ENCODE measurements at places on chromosomes 7 and 10.

GRCh38 chr10:75954486-75954885 is 523.1 kb downstream of the LRMDA start:
- DNase-seq: no peak

DNA sequence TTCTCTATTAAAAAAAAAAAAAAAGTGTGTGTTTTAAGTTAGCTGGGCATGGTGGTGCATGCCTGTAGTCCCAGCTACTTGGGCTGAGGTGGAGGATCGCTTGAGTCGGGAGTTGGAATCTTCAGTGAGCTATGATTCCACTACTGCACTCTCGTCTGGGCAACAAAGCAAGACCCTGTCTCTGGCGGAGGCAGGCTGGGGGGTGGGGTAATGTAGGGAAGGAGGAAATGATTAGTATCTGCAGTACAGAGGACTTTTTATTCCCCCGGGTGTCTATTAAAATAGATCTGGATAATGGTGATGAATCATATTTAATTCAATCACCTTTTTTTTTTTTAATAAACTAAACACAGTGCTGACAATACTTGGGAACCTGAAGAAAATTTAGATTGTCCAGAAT is 6.5 kb downstream of the CBX3 start:
- no peak for DNase-seq

GRCh38 chr7:130865408-130866236 is 131.6 kb upstream of the KLF14 start:
- DNase-seq: no peak

- DNase-seq: no peak
Observed at GRCh38 chr7:70634071-70634470, 497.9 kb upstream of the GALNT17 start.

GRCh38 chr10:71532878-71533277 is 136.2 kb downstream of the CDH23 start:
- DNase-seq: no peak

DNA sequence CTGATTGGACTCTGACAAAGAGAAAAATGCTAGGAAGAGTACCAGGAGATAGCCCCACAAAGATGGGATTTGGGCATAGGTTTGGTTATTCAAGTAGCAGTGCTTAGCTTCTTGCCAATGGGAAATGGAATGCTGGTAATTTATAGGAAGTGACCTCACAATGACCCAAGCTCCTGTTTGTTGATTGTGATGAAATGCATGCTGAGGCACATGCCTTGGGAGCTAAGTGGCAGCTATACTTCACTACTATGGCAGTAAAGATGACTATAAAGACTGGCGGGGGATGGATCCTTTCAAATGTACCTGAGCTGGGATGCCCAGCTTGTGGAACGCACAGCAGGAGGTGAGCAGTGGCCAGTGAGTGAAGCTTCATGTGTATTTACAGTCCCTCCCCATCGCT is 153.8 kb downstream of the ZNF22 start:
- no peak for DNase-seq

DNA sequence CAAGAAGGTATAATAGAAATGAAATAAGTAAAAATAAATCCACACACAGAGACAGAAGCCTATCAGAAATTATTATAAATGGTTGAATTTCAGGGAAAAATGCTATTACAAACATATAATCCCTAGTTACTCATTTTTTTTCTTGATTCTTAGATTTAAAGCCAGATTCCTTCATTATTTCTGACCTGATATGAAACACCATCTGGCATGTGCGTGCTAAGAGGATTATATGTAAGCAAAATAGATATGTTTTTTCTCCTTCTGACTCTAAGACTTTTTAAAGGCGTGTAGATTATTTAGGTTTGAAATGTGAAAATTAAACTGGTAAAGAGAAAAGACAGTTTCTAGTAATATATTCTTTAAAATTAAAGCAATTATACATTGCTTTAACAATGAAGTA is 236.7 kb upstream of the ETV1 start:
- DNase-seq: no peak

DNA sequence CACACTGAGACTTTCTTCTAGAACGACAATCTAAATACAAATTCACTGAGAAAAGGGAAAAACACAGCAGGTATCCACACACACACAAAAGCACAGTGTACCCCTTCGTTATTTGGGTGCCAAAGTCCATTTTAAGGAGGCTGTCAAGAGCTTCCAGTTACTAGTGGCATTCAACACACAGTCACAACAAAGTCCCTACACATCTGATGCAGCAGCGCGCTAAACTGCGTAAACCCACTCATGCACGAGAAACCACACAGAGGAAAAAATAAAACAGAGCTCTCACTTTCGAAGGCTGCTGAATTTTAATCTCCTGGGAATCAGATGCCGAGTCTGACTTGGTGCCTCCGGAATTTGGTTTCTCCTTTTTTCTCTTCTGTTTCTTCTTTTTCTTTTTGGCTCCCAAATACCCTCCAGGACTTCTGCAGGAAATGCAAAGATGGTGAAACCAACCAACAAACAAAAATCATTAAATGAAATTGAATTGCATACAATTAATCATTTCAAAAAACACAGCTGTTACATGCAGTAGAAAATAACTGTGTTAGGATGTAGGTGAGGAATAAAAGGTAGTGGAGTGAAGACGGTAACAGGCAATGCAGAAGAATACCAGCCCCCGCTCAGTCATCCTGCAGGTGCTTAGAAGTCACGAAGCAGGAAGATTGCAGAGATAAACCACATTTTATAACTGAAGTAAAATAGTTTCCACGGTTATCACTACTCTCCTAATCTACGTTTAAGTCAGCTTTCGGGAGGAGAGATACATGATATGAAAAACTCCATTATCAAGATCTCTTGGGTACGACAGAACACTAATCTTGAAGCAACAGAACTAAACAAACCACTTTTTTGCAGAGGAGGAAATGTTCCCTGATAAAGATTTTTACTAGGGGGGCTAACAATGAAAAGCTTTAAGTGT is 27.1 kb downstream of the NMT2 start:
- DNase-seq: no peak

DNA sequence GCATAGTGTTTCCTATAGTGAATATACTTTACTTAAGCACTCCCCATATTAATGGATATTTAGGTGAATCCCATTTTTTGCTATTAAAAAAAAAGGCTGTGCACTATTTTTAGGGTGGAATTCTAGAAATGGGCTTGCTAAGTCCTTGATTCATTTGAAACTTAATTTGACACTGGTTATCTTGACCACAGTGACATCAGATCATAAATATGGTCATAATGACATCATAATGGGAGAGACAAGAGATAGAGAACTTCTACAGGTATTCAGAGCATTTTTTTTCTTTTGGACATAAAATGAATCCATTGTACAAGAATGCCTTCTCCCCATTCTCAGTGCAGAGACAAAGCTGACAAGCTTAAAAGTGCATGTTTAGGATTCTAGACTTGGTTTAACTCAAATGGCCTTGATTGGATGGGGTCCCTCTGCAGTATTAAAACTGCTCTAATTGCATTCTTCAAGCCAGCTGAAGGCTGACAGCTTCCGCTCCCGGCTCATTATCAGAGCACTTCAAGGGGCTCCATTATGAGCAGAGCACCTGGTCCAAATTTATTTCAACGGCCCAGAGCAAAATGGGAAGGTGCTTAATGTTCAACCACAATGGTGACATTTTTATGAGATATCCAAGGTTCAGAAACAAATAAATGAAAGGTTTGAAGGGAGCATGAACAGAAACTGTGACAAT is 104.8 kb downstream of the JAZF1 start:
- no peak for DNase-seq

DNA sequence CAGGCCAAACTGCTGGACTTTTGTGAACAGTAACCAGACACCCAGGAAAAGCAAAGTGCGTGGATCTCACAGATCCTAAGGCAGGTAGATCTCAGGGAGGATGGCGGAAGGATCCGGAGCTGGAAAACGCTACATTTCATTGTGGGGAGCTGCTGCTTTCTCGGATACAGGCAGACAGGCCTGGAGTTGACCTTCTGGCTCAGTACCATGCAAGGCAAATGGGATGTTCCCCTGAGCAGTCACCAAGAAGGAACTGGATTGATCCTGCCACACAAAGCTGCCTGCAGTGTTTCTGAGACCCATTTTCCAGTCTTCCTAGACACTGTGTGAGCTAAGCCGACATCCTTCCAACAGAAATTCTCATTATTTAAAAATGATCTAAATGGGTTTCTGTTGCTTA is 65.5 kb downstream of the ZRANB1 start:
- no peak for DNase-seq

GRCh38 chr7:142024547-142024946 is 28.9 kb downstream of the MGAM start:
- DNase-seq: no peak

- DNase-seq: no peak
Observed at GRCh38 chr7:31146030-31146429, 93.9 kb downstream of the ADCYAP1R1 start.

- no peak for DNase-seq
Observed at GRCh38 chr7:49631071-49631815, 142.2 kb upstream of the VWC2 start.

DNA sequence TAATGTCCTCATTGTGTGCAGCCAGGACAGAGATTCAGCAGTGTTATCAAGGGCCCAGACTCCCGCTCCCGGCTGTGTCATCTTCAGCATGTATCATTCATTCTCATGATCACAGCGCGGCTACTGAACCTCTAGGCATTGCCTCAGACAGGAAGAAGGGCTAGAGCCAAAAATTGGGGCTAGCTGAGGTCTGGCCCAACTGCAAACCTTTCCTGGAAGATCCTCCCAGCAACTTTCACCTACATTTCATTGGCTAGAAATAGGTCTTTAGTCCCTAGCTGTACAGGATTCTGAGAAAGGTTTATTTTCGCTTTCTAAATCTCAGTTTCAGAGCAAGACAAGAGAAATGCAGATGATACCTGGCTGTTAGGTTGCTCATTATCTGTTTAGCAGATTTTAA is 81.9 kb downstream of the CREM start:
- DNase-seq: no peak

- DNase-seq: peak; percentile 70
Observed at GRCh38 chr7:75642810-75643486, 95.8 kb downstream of the HIP1 start.

DNA sequence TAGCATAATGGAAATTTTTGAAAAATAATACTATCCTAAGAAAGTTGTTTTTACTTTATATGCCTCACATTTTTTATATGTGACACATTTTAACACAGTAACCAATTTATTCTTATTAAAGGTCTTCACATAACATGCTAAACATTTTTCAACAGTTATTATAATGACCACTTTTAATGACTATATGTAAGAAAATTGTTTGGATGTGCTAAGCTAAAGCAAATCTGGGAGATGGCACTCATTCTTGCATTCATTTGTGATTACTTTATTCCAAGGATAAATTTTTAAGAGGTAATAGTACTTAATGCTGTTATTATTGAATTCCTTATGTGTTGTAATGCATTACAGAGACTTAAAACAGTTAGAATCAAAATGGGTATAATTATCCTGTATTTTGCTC is 88.1 kb downstream of the ANKIB1 start:
- no peak for DNase-seq

DNA sequence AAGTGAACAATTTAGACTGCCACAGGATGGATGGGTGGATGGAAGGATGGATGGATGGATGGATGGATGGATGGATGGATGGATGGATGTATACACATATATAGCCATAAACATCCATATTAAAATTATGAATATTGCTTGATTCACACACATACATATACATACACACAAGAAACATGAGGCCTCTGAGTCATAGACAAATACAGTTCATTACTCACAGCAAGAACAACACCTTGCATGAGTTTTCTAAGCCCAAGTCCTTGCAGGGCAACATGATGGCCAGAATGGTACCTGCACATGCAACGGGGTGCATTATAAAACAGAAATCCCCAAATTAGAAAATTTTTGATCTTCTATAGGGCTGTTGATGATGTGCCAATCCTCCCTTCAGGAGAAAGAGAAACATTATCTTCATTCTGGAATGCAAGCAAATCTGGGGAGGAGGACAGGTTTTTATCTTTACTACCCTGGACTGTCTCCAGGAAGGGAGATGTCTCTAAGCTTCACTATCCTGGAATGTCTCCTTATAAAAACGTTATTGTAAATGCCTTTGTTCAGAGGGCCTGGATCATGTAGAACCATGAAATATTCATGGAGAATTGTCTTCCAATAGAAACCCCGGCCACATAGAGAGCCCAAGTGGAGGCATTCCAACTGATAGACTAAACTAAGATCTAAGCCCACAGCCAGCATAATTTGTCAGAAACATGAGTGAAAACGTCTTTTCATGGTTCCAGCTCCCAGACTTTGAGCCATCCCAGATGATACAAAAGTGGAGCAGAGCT is 238.6 kb upstream of the LRRN3 start:
- no peak for DNase-seq

- no peak for DNase-seq
Observed at GRCh38 chr10:11081408-11081807, 63.7 kb downstream of the CELF2 start.

- DNase-seq: no peak
Observed at GRCh38 chr10:109205929-109206585, 717.3 kb downstream of the XPNPEP1 start.

GRCh38 chr10:22251751-22252223 is 34.0 kb upstream of the EBLN1 start:
- peak; percentile 54 for DNase-seq

- no peak for DNase-seq
Observed at GRCh38 chr7:44223362-44224079, 22.7 kb downstream of the YKT6 start.

DNA sequence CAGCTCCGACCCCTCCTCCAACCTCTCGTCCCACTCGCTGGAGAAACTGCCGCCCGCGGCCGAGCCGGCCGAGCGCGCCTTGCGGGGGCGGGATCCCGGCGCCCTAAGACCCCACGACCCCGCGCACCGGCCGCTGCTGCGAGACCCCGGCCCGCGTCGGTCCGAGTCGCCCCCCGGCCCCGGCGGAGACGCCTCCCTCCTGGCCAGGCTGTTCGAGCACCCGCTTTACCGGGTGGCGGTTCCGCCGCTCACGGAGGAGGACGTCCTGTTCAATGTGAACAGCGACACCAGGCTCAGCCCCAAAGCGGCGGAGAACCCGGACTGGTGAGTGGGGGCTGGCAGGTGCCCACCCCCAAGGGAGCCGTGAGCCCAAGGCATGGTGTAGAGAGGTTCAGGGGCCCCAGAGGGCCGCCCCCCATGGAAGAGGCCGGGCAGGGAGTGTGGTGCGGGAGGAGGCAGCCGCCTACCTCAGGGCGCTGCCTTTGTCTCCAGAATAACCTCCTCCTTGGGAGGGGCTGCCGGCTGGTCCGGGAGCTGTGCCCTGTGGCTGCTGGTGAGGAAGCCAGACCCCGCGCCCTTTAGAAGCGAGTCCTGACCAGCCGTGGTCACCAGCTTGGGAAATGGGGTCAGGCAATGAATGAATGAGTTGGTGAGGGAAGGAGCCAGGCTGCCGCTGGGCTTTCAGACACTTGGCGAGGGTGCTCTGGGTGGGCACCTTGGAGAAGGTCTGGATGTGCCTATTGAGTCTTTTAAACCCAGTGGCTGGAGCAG is 1.3 kb downstream of the FAM20C start:
- DNase-seq: no peak
